ENCODE measurements at places on chromosomes 12 and 14.

DNA sequence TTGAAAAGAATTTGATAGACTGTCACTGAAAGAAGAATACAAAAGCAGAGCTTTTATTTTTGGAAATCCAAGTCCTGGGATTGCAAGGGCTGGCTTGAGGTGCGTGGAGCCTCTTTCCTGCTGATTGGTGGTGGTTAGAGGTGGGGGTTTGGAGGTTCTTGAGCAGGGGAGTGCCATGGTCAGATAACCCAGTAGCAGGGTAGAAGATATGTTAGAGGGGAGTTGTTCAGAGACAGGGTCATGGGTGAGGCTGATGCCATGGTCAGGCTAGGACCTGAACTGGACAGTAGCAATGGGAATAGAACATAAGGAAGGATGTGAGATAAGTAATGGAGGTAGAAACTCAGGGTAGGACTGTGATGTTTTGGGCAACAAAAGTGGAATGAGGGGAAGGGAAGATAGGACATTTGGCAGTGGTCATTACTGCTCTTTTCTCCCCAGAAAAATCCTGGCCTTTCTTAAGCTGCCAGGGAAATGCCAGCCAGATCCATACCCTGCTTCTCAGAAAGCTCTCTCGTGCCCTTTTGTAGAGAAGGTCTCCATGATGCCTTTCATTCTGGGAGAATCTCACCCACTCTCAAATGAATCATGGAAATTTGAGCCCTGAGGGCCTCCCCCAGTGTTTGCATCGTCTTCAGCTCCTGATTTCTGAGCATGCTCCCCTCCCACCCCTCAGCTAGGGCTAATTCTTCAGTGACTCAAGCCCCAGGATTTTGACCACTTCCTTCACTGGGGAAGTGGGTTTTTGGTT is 9.5 kb downstream of the EMP1 start:
- DNase-seq: no peak

GRCh38 chr14:53786045-53786444 is 170.6 kb downstream of the BMP4 start:
- no peak for DNase-seq

DNA sequence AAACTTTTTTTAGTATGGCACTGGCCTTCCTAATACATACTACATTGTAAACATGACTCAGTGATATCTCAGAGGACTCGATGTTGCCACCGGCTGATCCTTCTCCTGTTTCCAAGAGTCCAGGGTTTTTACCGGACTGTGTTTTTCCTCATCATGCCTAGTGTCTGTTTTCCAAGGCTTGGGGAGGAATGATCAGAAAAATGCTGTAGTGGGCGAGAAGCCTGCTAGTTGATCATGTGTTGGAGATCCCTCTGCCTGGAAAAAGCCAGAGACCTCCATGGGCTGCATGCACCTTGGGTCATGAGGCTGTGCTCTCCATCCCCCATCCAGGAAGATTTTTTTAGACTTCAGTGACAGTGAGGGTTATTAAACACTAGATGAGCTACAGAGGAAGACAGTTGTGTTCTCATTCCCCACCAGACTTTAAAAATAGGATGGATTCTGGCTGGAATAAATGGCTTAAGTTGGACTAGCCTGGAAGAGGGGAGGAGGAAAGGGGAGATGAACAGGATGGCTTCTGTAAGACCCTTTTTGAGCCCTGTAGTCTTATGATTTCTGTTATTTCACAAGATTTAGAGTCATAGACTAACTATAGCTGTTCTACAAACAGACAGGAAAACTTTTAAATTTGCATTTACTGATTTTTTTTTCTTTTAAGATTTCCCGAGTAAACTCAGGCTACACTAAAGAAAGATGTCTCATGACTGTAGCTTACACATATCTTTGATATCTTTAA is 145.7 kb downstream of the SAMD4A start:
- no peak for DNase-seq

GRCh38 chr12:93109551-93110203 is 180.6 kb upstream of the EEA1 start:
- no peak for DNase-seq

- no peak for DNase-seq
These were observed 103.3 kb downstream of the NCOR2 start for GRCh38 chr12:124464062-124464461.

GRCh38 chr12:132413931-132414588 is 75.9 kb upstream of the FBRSL1 start:
- no peak for DNase-seq

GRCh38 chr12:46357438-46358324 is 14.9 kb downstream of the SLC38A2 start:
- no peak for DNase-seq

Measured in stimulated activated CD8-positive, alpha-beta memory T cell treated with anti-CD3 and anti-CD28 coated beads, Interleukin-4, amount 100 ng/mL, for 1 hour (primary cell).